Activated CD4-positive, alpha-beta memory T cell treated with anti-CD3 and anti-CD28 coated beads for 36 hours (primary cell): ENCODE measurements at places on chromosomes 1 and 21.
A peak's percentile ranks its signal among the peaks of the same experiment; 100 is the strongest.

DNA sequence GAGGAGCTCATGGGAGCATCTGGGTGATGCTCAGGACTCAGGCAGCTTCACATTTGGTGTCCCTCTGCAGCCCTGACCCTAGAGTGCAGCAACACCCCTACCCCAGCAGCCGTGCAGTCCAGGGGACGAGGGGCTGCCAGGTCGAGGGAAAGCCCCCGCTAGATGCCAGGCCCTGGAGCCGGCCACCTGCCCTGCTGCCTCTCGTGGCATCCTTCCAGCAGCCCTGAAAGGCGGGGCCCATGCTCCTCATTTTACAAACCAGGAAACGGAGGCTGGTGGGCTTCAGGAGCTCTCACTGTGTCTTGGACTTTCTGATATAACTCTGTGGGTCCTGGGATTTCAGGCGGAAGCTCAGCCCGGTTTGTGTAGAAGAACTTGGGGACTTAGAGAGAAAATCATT is 120.5 kb upstream of the WNT4 start:
- H3K4me1 ChIP-seq, result no peaks in the 10 kb centered on the region
- H3K36me3 ChIP-seq, result no peaks in the 10 kb centered on the region
- no peak overlapping the region for H3K4me3 ChIP-seq
- H3K27me3 ChIP-seq, result peaks cover 8% of the 10 kb centered on the region
- no peak overlapping the region for H3K27ac ChIP-seq
- DNase-seq, result no peak

DNA sequence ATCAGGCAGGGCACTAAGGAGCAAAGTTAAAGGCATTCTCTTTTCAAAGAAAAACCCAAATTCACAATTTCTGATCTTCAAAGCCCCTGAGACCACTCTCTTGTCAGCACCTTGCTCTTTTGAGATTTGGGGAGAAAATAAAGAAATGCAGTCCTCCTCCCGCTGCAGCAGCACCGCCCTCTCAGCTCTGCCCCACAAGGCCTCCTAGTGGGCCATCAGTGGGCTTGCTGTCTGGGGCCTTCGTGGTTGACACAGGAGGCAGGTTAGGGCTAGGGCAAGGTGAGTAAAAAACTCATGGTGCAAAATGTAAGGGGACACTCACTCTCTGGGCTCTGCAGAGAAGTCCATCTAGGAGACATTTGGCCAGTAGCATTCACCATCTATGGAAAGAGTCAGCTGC is 67.4 kb upstream of the CTTNBP2NL start:
- DNase-seq, result no peak
- H3K27ac ChIP-seq, result no peak overlapping the region
- H3K4me3 ChIP-seq, result no peak overlapping the region
- no peaks in the 10 kb centered on the region for H3K4me1 ChIP-seq

DNA sequence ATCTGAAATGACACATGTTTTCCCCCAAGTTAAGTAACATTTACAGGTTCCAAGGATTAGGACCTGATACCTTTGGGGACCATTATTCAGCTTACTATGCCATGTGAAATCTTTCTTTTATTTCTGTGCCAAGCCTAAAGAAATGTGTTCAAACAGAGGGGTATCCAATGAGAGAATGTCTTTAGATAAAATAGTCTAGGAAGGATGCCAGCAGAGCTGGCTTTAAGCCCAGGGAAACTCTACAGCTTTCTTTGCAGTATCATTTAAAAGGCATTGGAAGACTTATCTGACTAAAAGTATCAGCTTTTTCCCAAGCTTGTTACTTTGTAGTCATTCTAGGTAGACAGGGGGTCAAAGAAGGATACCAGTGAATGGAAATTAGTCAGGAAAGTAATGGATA is 860.4 kb downstream of the PLA2G4A start:
- no peak overlapping the region for H3K4me3 ChIP-seq
- H3K27ac ChIP-seq, result no peak overlapping the region
- H3K36me3 ChIP-seq, result no peaks in the 10 kb centered on the region
- H3K4me1 ChIP-seq, result no peaks in the 10 kb centered on the region

- DNase-seq, result peak; percentile 67
- H3K27me3 ChIP-seq, result no peaks in the 10 kb centered on the region
- peaks cover 36% of the 10 kb centered on the region for H3K36me3 ChIP-seq
- H3K4me3 ChIP-seq, result peak overlapping the region; percentile 73
Observed at GRCh38 chr1:161962091-161962887, 61.4 kb downstream of the OLFML2B start.

DNA sequence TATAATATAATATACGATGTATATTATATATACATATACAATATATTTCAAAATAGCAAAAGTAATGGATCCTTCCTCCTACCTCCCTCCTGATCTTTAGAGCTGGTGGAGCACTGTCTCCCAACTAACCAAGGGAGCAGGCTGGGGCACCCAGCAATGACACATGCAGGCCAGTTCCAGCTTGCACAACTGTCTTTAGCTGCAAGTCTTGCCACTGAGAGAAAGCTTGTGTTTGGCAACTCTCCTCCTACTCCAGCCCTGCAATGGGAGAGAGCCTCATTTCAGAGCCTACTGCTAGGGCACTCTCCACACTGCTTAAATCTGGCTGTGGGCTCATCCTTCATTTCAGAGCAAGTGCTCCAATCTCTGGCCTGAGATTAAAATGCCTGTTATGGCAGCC is 469.8 kb upstream of the OLFM3 start:
- no peaks in the 10 kb centered on the region for H3K4me1 ChIP-seq
- H3K4me3 ChIP-seq, result no peak overlapping the region
- DNase-seq, result no peak
- H3K36me3 ChIP-seq, result no peaks in the 10 kb centered on the region
- no peak overlapping the region for H3K27ac ChIP-seq

DNA sequence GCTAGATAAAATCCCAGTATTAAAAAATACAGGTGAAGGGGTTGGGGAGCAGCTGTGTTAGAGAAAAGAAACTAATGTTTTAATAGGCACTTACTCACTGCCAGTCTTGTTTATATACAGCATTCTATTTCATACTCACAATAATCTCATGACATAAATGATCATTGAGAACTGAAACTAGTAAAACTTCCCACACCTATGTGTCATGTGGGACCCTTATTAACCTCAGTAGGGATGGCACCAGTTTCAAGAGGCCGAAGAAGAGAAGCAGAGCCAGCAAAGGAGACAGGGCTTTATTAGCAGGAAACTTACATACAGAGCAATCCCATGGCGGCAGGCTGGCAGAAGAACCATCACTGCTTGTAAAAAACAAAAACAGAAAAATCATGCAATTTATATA is 48.8 kb upstream of the KCNH1 start:
- no peak overlapping the region for H3K27ac ChIP-seq
- no peaks in the 10 kb centered on the region for H3K4me1 ChIP-seq
- H3K27me3 ChIP-seq, result peaks cover 6% of the 10 kb centered on the region
- no peak for DNase-seq
- H3K4me3 ChIP-seq, result no peak overlapping the region
